ENCODE measurements at places on chromosomes 4 and X. TPM values are rescaled to one million over a fixed set of nuclear protein-coding genes. Genes with fewer than 3 reads are reported as not detected.
A peak's percentile ranks its signal among the peaks of the same experiment; 100 is the strongest.

The ZAR1 gene
- total RNA-seq: not detected

The C4orf50 gene
- total RNA-seq: 0.07 TPM

The CUL4B gene
- total RNA-seq: 18.6 TPM

DNA sequence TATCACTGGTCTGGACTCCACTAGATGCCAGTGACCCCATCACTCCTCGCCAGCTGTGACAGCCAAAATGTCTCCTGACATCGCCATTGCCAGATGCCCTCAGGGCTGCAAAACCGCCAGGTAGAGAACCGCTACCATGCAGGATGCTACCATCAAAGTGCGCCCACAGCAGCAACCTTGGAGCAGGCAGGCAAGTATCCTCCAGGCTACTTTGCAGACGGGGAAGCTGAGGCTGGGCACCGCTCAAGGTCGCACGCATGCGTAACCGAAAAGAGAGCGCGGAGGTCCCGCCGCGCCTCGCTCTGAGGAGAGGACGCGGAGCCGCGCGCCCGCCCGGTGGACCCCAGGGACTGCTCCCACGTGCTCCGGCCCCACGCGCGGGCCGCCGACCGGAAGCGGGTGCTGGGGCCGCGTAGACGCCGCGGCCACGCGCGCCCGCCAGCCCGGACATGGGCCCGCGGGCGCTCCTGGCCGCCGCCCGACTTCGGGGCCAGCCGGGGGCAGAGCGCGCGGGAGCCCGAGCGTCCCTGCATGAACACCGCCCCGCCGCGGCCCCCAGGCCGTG is at the start of gene STS:
Gene STS (plus strand): TSS at position 300 of the 565 bp plus-strand sequence. CDS start 105,488 bp downstream, outside the sequence.
- DNase-seq: peak; percentile 39

- no peak for DNase-seq
Measured at GRCh38 chr4:1061760-1062159, 50.3 kb downstream of the FGFRL1 start.

DNA sequence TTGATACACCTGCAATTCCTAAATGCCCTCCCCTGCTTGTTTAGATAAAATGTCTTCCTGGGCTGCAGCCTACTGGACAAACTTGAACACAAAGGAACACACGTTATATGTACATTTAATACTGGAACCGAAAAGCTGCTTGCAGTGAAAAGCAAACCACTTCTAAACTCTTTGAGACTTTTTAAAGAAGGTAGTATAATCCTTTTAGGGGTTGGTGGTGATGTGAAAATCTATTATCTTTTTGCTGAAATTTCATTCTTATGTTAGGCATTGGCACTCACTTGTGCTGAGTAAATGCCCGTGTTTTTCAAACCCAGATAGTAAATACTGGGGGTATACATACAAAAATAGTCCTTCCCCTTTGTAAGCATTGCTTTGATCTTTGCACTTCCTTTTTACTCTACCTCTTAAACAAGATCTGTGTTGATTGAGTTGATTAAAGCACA is 2.2 kb downstream of the NFKB1 start:
- peak; percentile 25 for DNase-seq

DNA sequence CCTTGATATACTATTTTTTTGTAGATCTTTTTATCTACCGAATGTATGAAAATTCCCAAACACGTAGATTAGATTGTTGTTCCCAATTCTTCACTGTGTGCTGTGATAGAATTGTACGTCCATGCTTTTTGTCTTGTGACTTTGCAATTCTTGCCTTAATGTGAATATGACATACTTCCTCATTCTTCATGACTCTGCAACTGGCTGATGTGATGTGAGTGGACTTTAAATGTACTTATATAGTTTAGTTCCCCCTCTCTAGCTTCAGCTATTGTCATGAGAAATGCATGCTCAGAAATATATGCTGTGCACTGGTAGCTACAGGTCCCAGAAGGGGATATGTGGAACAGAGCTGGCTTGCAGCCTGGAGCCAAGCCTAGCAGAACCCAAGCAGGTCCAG is 89.4 kb downstream of the FTHL17 start:
- DNase-seq: no peak

DNA sequence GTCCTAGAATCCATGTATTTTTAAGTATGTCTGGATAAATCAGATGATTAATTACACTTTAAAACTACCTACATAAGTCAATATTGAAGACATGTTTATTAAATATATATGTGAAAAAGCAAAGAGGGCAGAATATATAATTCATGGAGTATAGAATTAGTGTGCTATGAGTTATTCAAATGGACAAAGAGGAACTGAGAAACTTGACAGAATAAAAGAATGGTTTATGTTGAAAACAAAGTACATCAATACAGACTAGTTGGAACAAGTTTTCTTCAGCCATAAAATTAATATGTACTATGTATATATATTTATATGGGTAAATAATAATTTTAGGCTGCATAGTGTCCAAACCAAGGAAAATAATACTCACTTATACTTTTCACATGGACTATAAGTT is 173.5 kb downstream of the NPFFR2 start:
- DNase-seq: no peak

- DNase-seq: no peak
Measured at GRCh38 chrX:111375747-111376146, 36.2 kb downstream of the DCX start.

DNA sequence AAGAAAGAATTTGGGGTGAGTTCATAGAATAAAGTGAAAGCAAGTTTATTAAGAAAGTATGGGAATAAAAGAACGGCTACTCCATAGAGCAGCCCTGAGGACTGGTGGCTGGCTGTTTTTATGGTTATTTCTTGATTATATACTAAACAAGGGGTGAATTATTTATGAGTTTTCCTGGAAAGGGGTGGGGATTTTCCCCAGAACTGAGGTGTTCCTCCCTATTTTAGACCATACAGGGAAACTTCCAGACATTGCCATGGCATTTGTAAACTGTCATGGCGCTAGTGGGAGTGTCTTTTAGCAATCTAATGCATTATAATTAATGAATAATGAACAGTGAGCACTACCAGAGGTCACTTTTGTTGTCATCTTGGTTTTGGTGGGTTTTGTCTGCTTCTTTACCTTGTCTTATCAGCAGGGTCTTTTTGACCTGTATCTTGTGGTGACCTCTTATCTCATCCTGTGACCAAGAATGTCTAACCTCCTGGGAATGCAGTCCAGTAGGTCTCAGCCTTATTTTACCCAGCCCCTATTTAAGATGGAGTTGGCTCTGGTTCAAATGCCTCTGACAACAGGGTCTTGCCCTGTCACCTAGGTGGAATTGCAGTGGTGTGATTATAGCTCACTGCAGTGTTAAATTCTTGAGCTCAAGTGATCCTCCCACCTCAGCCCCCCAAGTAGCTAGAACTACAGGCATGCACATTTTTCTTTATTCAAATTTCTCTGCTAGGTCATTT is 27.1 kb downstream of the RAPGEF2 start:
- no peak for DNase-seq
